ENCODE measurements at places on chromosomes 7 and 10.

DNA sequence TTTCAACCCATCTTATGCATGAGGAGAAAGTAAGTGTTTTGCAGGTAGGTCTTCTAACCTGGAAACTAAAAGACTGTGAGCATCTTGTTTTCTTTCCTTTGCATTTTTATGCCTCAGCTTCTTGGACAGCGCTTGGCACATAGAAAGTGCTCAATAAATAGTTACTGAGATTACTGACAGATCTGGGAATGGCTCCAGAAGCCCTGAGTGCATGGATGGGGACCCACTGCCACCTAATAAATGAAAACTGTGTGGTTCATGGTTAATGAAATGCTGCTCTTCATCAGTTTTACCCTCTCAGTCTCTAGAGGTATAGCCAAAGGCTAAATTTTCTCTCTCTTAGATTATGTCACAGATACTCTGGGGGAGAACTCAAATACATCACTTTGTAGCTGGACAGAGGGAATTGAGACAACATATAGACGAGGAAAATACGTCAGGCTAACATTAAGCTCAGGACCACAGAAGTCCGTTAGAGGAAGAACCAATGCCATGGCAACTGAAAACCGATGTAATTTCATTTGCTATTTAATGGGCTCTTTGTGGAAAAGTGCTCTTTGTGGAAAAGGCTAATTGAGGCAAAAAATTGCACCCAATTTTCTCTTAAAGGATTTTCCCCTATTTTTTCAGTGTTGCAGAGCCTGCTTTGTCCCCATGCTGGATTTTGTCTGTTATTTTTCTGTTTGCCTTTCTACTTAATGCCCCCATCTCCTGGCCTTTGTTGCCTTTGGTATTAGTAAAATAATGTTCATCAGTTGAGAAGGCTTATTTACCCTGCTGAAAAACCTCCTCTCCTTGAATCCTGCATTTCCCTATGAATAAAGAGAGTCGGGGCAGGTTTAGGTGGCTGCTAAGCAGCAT is 17.8 kb downstream of the ASB4 start:
- no peak for DNase-seq

DNA sequence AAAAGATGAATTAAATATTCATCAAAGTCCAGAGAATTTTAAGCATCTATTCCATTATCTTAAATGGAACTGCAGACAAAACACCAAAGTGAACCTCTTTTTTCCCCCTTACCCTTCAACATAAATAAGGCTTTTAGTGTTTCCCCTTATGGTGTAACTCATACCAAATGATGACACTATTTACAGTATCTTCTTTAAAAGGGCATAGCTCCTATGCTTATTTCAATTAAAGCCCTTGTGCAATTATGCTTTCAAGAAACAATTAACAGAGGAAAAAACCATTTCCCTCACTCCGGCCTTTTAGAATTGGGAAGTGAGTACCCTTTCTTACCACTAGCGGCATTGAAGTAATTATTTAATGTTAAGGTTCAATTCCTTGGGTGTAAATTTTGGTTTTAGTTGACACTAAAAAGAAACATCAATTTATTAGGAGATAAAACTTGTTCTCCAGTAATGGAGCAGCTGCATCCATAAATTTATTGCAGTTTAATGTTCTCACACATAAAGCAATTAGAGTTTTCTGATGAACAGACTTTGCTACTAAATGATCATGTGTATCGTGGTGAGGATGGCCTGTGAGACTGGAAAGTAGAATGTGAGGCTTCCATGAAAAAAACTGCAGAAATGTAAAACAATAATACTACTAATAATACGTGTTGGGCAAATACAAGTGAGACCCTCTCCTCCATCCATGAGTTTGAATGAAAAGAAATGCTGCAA is 661.3 kb downstream of the PARD3 start:
- DNase-seq, result no peak

DNA sequence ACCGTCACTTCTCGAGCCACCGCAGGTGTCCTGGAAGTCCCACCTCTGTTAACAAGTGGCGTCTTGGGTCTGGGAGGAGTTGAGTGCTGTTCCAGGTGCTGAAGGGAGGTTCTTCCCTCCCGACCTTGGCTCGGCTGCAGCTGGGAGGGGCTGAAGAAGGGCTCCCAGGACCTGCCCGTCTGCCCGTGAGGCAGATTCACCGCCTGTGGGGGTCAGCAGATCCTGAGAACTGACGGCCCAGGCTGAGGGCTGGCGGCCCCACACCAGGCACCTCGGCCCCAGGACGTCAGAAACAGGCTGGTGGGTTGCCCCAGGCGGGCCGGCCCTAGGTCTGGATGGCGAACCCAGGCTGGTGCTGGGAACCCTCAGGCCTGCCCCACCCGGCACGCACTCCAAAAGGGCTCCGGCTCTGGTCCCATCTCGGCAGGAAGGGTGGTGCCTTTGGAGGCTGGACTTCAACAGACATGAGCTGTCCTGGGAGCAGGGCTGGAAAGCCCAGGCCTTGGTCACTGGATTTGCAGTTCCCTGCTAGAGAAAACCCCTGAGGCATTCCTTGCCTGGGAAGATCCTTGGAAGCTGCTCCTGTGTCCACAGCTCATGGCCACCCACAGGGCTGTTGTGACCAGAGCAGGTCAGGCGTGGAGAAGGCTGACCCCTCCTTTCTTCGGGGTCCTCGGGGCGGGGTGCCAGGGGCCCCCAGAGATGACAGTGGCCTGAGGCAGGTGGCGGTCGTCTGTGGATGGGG is 42.6 kb upstream of the CFAP46 start:
- DNase-seq, result no peak

DNA sequence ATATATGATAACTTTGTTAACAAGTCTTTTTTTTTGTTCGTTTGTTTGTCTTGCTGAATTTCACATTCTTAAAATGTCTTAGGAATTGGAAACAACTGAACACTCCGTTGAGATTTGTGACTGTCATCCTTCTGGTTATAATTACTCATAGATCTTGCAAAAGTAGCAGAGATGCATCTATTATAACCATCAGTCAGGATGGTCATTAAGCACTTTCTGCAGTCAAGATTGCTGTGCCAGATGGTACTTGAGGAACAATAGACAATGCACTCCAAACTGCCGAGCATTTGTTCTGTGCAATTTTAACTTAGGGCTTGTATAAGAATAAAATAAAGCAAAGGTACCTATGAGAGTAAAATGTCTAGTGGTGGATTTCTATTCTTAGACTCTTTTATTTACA is 710.1 kb upstream of the KCND2 start:
- DNase-seq, result no peak

GRCh38 chr10:58157076-58157766 is 110.5 kb downstream of the IPMK start:
- no peak for DNase-seq

DNA sequence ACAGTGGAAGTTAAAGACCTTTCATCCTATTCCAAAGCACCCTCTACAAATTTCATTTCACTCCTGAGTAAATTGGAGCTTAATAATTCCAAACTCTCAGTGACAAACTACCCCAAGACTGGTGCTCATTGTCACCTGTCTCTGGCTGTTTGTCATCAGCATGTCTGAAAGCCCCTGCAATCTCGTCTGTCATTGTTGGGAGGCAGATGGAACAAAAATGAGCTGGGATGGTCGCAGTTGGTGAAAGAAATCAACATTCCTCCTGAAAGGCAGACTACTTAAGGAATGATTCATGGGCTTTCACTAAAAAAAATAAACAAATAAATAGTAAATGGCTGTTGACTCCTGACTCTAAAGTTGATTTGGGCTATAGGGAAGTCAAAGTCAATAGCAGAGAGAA is 69.7 kb upstream of the PALS2 start:
- DNase-seq, result no peak

DNA sequence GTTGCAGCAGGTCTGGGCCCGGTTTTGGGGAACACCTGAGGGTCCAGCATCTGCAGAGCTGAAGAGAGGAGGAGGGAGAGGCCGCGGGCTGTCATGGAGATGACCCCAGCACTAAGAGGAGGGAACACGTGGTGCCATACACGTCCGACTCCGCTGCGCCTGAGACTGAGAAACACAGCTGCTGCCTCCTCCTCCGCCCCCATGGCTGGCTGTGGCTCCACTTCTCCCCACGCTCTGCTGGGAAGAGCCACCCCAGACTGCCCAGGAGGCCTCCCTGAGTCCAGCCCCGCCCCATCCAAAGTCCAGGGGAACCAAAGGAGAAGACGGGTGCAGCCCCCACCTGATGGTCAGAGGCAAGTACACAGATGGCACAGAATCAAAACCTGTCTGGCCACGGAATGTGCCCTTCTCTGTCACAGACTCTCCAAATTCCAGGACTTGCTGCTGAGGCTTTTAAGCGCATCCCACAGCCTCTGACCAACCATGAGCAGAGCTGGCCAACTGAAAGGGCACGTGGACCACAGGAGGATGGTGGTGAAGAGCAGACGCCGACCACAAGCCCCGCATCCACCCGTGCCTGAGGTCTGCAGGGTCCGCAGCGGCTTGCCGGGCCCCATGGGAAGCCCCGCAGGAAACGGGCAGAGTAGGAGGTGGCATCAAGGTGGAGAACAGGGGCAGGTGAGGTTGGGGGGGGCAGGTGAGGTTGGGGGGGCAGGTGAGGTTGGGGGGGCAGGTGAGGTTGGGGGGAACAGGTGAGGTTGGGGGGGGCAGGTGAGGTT is 24.0 kb downstream of the STK32C start:
- DNase-seq, result no peak

DNA sequence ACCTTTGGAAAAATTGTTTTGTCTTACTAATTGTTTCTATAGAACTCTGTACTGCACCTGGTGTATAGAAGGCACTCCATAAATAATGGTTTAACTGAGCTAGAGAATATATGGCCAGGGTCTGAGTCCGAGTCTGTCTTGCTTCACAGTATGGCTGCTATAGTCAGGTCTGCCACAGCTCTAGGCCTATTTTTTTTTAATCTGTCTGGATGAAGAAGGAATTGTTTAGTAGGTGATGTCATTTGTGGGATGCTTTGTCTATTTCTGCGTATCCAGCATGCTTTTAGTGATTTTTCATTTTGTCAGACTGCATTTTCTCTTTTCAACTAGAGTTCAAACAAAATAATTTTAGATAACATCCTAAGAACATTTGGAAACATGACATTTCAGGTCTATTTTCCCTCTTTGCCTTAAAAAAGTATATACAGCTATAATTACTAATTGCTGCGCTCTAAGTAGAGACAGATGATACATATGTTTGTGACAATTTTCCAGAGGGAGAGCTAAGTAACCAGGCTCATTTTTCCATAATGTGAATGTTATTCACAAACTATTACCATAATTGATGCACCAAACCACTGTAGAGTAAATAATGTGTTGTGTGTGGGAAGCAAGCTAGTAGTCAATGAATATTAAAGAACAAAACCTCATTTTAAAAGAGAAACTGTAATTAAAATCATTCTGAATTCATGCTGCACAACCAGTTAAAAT is 361.7 kb downstream of the AUTS2 start:
- DNase-seq, result no peak

DNA sequence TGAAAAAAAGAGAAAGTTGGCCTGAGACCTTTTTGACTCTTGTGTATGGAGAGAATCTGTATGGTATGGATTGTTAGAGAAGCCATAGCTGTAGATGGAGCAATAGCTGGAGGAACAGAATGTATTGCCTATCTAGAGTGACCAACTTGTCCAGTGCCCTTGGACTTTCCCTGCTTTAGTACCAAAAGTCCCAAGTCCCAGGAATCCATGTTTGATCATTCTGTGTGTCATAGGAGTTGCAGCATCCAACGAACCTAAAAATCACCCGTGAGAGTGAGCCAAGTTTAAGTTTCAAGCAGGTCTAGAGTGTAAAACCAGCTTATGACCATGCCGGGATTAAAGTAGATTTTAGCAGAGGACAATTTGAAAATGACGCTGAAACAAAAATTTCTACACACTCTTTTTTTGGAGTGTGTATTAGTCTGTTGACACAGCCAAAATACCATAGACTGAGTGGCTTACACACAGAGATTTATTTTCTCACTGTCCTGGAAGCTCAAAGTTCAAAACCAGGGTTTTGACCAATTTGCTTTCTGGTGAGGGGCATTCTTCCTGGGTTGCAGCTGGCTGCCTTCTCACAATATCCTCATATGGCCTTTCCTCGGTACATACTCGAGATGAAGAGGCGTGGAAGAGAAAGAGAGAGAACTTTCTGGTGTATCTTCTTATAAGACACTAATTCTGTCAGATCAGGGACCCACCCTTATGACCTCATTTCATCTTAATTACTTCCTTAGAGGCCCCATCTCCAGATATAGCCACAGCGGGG is 36.9 kb upstream of the ZNF518A start:
- DNase-seq, result no peak

- DNase-seq, result no peak
Measured at GRCh38 chr7:69598487-69599285, 411 bp downstream of the AUTS2 start.

- peak; percentile 4 for DNase-seq
Measured at GRCh38 chr10:46233181-46233580, 53.6 kb upstream of the ANTXRL start.

GRCh38 chr7:134470864-134471263 is 12.0 kb upstream of the AKR1B1 start:
- DNase-seq, result no peak

DNA sequence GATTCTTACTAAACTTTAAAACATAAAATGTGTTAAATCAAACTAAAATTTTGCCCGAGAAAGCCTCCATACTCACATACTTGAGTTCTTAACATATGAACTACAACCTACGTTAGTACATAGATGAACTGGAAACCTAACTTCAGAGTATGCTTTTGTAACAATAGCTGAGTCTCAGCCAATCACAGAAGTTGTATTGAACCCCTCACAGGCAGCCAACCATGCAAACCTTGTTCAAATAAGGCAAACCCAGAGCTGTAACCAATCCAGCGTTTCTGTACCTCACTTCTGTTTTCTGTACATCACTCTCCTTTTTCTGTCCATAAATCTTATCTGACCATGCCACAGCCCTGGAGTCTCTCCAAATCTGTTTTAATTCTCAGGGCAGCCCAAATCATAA is 157.3 kb upstream of the COL1A2 start:
- no peak for DNase-seq

GRCh38 chr10:89929282-89930026 is 228.1 kb downstream of the KIF20B start:
- DNase-seq, result no peak

- no peak for DNase-seq
Measured at GRCh38 chr7:1150400-1151002, 9.5 kb downstream of the ZFAND2A start.

GRCh38 chr10:91864744-91865143 is 44.5 kb downstream of the FGFBP3 start:
- no peak for DNase-seq

DNA sequence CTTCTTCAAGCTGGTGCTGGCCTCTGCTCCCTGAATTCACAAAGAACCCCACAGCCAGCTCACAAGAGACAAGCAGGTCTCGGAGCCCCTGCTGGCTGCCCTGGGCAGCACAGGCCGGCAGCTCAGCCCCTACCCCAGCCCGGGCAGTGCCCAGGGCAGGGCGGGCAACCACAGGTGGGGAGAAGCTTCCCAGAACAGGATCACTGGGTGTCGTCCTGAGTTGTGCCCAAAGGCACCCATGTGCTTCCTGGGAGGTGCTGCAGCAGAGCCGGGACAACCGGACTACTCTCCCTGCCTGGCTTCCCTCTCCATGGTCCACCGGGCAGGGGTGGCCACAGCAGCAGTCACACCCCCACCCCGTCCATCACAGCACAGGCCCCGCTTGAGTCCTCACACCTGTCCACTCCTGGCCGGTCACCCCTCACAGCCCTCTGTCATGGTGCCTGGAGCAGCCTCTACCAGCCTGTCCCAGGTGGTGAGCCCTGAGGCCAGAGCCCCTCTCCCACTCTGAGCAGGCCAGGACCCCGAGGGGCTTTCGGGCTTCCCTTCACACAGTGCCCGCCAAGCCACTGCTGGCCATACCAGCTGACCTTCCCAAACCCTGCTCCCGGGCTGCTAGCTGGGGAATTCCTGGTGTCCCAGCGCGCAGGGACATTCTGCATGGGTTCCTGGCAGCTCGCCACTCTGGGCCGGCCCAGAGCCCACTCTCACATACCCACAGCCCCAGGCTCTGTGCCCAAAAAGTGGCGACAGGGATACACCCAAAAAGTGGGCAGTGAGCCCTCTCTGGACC is 3.1 kb downstream of the RASGEF1A start:
- DNase-seq, result no peak

Measured in activated CD4-positive, alpha-beta memory T cell treated with anti-CD3 and anti-CD28 coated beads for 36 hours (primary cell).